DMS 273 treated with DMSO at 0.1 percent for 48 hours (cell line): ENCODE measurements at places on chromosomes 1 and 21.

DNA sequence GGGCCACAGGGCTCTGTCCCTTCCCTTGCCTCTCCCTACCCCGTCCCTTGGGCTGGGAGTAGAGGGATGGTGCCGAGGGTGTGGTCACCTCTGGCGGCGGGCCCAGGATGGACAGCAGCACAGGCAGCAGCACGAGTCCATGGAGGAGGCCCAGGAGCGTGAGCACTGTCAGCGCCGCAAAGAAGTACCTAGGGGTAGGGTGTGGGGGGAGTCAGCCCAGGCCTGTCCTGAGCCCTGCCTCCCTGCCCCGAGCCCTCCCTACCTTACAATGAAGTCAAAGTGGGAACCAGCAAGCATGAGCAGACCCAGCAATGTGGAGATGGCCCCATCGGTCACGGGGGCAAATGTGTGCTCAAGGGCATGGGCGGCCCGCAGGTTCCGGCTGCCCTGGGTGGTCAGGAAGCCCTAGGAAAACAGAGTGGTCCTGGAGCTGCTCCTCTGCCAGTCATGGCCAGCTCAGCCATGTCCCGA is 14.7 kb downstream of the BTBD19 start:
- DNase-seq = no peak

GRCh38 chr1:206812471-206812870 is 40.2 kb upstream of the IL10 start:
- DNase-seq = no peak

DNA sequence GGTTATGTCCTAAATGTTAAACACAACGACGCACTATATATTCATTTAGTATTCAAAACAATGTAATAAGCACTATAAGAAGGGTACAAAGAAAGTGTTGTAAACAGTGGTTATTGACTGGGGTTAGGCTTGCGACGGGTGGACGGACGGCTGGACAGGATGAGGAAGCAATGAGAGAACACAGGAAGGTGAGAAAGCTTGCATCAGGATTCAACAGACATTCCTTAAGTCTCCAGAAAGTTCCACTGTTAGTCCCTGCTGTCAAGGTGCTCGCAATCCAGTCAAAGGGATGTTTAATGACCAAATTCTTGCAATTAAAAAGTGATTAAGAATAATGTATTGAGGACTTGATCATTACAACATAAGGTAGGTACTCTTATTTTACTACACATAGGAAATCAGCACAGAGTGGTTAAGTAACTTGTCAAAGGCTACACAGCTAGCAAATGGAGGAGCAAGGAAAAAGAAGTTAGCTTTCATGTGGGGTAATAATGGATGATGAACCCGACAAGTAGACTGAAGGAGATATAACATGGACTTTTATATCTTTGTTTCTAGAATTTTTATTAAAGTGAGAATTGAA is 994 bp upstream of the ACBD6 start:
- no peak for DNase-seq

GRCh38 chr1:39178541-39179431 is 25.7 kb upstream of the MACF1 start:
- DNase-seq = no peak

DNA sequence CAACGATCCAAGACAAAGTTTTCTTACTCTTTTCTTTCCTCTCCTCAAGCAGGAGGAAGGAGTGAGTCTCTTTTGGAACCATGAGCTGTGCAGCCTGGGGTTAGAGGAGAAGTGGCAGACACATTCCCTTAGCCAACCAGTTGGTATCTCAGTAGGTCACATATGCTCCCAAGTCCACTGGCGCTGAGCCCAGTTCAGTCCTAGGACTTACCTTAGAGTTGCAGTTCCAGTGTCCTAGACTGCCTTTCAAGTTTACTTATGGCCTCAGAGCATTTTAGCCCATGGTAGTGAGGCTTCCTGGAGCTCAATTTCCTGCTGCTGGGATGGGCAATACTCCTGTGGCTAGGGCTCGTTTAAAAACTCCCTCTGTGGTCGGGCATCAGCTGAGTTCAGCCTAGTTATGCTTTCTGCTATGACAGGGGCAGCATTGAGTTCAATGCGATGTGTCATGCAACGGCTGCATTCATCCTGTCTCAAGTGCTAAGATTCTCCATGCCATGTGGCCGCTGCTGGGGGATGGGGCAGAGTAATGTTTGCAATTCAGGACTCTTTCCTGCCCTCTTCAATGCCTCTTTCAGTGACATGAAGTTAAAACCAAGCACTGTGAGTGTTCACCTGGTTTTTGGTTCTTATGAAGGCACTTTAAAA is 103.8 kb downstream of the LRRC7 start:
- DNase-seq = no peak
